ENCODE measurements at places on chromosomes 3 and 15. TPM values are rescaled to one million over a fixed set of nuclear protein-coding genes. Genes with fewer than 3 reads are reported as not detected.

SGO1 gene
- 0.32 TPM for total RNA-seq

- no peak for DNase-seq
Measured at GRCh38 chr15:41567261-41567660, 8.2 kb downstream of the TYRO3 start.

DNA sequence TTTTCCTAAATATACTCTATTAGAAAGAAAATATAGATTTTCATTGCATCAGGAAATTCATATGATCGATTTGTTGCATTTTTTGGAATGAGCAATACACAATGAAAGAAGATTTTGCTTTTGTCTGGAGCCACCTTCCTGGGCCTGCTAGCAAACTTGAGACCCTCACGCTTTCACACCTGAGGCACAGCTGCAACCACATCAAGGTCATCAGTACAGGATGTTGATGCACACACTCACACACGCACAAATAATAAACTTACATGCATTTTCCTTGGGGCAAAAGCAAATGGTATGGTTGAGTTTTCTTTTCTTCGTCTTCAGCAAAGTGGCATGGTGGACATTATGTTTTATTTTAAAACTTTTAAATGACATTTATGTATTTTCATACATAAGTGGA lies 64.8 kb upstream of the SATB1 start:
- DNase-seq: no peak

MYRIP gene
- 1.8 TPM for total RNA-seq

Measured in mesenteric fat pad (tissue), 1 donor.